ENCODE measurements at places on chromosomes 6 and 20. TPM values are rescaled to one million over a fixed set of nuclear protein-coding genes. Genes with fewer than 3 reads are reported as not detected.

DNA sequence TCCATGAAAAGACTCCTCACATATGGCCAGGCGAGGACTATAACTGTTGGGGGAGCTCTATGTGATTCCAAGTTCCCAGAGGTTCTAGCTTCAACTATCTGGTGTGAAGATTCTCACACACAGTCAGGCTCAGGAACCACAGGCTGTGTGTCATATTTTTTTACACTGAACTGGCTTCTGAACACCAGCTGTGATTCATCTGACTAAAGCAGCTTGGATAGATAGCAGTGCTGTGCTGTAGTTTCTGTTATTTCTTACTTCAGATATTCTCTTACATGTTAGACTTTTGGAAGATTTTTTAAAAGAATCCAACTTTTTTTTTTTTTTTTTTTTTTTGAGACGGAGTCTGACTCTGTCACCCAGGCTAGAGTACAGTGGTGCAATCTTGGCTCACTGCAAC, 140.7 kb upstream of the MCHR2 start:
- no peak overlapping the region for H3K27ac ChIP-seq
- H3K27me3 ChIP-seq: no peaks in the 10 kb centered on the region
- no peak for DNase-seq
- H3K36me3 ChIP-seq: no peaks in the 10 kb centered on the region
- no peaks in the 10 kb centered on the region for H3K4me1 ChIP-seq

DNA sequence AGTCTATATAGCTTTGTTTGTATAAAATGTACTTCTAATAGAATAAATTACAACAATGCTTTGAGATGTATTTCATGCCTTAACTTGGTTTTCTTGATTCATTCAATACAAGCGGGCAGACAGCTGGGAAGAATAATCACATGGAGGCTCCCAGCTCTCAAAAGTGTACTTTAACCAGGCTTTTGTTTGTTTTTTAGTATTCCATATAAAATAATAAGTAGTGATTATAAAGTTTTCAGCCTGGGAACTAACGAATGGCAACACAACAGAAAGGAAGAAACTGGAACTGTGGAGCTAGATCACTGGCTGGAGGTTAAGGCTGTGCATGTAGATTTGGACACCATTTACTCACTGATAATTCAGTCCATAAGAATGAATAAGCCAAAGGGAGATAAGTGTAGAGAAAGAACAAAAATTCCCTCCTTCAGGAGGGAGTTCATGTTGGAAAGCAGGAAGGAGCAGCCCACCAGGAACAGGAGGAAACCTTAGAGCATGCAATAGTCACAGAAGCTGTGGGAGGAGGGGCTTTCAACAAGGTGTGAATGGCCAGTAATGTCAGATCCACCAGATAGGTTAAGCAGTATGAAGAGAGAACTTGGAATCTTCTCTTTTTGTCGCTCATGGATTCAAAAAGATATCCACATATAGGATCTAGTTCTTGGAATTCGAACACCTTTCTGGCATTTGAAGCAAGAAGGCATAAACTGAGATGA, 41.2 kb upstream of the SLC35D3 start:
- no peaks in the 10 kb centered on the region for H3K36me3 ChIP-seq
- no peak for DNase-seq
- H3K4me3 ChIP-seq: no peak overlapping the region
- no peaks in the 10 kb centered on the region for H3K27me3 ChIP-seq

DNA sequence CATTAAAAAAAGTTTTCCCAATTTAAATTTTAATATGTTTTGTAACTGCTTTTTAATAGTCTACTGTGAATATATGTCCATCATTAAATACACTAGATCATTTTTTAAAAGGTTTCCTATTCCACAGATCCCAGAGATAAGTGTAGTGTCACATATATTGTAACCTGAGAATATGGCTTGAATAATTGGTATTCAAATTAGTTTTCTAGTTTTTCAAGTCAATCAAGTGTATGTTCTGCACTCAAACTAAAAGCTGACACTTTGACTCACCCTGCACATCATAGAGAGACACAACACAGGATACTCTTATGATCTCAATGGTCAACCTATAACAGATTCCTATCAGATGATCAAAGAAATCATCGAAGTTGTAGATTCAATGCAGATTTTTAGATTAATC, 49.1 kb downstream of the ZHX3 start:
- no peaks in the 10 kb centered on the region for H3K4me1 ChIP-seq
- no peak for DNase-seq
- no peak overlapping the region for H3K27ac ChIP-seq
- no peaks in the 10 kb centered on the region for H3K36me3 ChIP-seq
- H3K27me3 ChIP-seq: no peaks in the 10 kb centered on the region
- no peak overlapping the region for H3K4me3 ChIP-seq

DNA sequence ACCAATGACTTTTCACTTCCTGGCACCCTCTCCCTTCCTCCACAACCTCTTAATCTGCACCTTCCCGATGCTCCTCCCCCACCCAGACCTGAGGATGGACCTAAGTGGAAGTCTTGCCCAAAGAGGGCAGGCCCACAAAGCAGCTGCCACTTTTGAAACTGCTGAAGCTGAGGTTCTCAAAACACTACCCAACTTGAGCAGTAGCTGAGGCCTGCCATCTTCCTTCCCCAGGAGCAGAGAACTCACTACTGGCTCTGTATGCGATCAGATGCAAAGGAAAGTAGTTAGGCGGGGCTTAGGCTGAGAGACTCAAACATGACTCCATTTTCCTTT, 1.5 kb downstream of the HM13 start:
- peak overlapping the region; percentile 27 for H3K27ac ChIP-seq
- no peaks in the 10 kb centered on the region for H3K36me3 ChIP-seq
- peak; percentile 44 for DNase-seq
- no peaks in the 10 kb centered on the region for H3K27me3 ChIP-seq
- peak overlapping the region; percentile 86 for H3K4me3 ChIP-seq

DNA sequence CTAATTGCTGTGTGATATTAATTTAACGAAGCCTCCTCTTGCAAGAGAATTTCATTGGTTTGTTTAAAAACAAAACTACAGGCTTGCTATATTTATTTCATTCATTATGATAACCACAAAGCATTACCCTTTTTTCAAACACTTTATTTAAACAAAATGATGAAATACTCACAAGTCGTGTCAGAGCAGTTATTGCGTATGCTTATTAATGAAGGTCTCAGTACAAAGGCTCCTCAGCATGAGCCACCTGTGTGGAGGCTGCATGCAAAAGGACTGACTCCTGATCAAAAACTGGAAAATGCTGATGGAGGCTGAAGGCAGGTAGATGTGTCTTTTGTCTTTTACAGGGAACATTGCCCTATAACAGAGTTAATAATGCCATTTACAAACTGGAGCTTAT, 130.5 kb downstream of the CRYBG1 start:
- no peaks in the 10 kb centered on the region for H3K36me3 ChIP-seq
- no peak overlapping the region for H3K27ac ChIP-seq
- H3K27me3 ChIP-seq: no peaks in the 10 kb centered on the region
- H3K4me1 ChIP-seq: no peaks in the 10 kb centered on the region

The CGA gene
- not detected for total RNA-seq

The PPP1R18 gene
- 14.2 TPM for total RNA-seq

- H3K27ac ChIP-seq: no peak overlapping the region
- no peak for DNase-seq
- no peaks in the 10 kb centered on the region for H3K36me3 ChIP-seq
- H3K4me3 ChIP-seq: no peak overlapping the region
Observed at GRCh38 chr20:14055127-14055742, 59.9 kb downstream of the MACROD2 start.

Data from thyroid gland (tissue), 4 donors.